ENCODE measurements at places on chromosomes 13 and 19. TPM values are rescaled to one million over a fixed set of nuclear protein-coding genes. Genes with fewer than 3 reads are reported as not detected.

MEIOSIN gene
- polyA plus RNA-seq, result not detected

IL17D gene
- 9.9 TPM for polyA plus RNA-seq

ABCC4 gene
- polyA plus RNA-seq, result 22.8 TPM

KANK2 gene
- polyA plus RNA-seq, result 110 TPM

GRCh38 chr13:109058087-109058486 lies 428.7 kb downstream of the MYO16 start:
- DNase-seq, result no peak

DNA sequence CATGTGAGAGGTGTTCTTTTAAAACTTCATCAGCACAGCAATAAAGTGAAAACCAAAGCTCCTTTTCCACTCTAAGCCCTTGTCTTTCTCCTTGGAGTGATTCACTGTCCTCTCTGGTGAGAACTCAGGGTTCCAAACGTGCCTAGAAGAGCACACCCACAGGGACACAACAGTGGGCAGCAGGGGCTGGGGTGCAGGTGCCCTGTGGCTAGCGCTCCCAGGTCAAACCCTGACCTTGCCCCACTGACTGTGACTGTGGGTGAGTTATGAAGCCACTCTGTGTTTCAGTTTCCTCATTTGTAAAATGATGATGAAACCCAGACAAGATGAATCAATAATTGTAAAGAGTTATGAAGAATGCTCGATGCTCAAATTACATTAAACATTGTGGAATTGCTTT lies 37.6 kb upstream of the IGFL1 start:
- no peak for DNase-seq

DNA sequence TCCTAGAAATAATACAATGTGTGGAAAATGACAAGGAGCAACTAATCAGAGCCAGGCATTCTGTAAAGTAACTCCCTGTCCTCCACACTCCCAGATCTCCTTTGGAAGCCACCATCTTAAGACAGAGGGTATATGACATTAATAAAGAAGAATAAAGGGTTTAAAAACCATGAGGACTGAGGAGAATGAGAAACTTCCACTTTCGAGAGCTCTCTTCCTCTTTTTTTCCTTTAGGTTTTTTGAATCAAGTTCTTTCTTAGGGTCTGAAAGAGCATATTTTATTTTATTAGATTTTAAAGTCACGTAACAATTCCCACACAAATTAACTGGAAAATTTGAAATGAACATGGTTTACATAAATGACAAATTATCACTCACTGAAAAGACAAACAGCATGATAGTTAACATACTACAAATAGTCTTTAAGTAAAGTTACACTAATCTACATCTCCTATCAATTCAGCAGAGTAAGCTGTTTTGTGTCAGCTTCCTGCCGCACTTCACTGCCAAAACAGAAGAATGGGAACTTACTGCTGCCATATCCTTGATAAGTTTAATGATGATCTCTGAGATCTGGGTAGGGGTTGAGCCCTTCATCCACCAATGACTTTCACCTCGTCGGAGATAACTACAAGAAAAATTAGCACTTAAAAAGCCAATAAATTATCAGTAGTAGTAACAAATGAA lies 38.6 kb upstream of the FBXL3 start:
- DNase-seq, result no peak
